Fibroblast of the aortic adventitia (primary cell): ENCODE measurements at places on chromosomes 3 and 15. TPM values are rescaled to one million over a fixed set of nuclear protein-coding genes. Genes with fewer than 3 reads are reported as not detected.

DNA sequence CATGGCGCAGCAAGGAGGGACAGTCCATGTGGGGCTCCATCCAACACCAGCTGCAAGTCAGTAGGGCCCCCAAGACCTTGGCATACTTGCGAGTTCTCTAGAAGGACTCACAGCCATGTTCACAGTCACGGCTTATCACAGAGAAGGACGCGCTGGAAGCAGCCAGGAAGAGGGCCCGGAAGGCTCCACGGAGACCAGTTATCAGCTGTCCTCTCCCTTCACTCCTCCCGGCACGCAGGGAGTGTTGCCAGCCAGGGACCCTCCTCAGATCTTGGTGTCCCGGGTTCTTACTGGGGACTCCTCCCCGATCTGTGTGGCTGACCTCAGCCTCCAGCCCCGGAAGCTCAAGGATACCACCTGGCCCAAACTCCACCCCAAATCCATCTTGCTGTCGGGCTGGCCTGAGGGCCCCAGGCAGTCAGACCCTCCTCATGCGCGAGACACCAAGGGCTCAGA lies 68.0 kb downstream of the SLTM start:
- peak; percentile 17 for DNase-seq

GRCh38 chr3:100912571-100912970 lies 80.7 kb downstream of the ABI3BP start:
- DNase-seq, result no peak

- DNase-seq, result peak; percentile 97
Observed at GRCh38 chr15:85618956-85619491, 175.7 kb downstream of the KLHL25 start.

DNA sequence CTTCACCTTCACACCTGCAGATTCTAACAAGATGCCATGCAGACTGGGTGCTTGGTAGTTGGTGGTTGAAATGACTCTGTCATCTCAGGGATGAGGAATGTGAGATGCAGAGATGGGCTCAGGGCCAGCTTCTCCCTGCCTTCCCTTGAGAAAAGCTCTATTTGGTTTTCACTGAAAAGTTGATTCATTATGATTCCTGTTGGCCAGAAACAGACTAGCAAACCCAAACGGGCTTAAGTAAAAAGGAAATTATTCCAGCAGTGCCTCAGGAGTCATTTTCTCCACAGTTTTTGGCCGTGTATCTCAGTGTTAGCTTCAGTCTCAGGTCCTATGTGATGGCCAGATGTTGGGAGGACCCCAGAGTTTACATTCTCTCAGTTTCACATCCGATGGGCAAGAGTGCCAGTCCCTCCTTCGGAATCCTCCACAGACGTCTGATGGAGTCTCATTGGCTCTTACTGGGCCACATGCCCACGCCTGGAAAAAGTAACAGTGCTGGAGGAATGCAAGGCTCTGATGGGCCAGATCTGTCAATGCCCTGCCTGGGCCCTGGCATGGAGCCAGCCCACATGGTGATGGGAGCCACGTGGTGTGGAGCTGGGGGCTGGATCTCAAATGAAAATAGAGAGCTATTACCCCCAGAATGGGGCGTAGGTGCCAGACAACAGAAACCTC lies 22.3 kb upstream of the SACM1L start:
- peak; percentile 76 for DNase-seq

GRCh38 chr15:60594071-60594470 lies 115.1 kb upstream of the ICE2 start:
- no peak for DNase-seq

GRCh38 chr3:169746924-169747323 lies 17.9 kb downstream of the TERC start:
- DNase-seq, result no peak

DNA sequence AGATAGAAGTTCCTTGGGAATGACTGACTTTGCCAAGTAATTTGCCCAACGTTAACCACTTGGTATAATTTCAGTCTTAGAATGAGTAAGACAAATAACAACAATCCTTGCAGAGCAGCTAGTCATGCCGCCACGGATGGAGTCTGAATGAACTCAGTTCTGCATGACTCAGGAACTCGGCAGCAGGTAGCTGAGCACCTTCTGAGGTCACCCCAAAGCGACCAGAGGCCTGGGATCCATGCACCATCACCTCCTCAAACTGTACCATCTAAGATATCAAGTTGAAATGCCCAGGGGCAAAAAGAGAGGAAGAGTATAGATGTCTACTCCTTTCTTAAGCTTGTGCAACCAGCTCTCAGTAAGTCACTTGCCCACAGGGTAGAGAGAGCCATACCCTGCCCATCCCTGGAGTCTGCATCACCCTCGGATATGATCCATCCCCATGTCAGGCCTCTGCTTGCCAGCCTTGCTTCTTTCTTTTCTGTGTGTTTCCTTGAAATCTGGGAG lies 8.5 kb upstream of the CDCP1 start:
- DNase-seq, result no peak

GRCh38 chr3:170865209-170866094 lies 4.5 kb downstream of the RPL22L1 start:
- DNase-seq, result no peak

DNA sequence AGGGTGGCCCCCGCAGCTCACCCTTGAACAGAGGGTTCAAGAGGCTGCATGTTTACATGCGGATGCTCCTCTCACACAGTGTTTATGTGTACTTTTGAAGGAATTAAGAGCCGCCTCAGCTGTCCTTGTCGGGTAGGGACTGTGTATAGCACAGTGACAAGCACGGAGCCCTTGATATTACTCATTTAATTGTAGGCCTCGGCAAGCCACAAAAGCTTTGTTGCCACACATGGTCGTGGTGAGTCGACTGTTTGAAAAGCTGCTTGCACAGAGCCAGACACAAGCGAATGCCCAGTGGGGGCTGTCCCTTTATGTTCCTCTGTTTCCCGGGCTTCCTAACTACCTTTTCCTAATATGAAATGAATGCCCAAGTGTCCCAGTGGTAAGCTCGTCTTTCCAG lies 4.5 kb downstream of the ESYT3 start:
- DNase-seq, result no peak

GRCh38 chr3:164351131-164351530 lies 727.2 kb downstream of the SI start:
- no peak for DNase-seq

DNA sequence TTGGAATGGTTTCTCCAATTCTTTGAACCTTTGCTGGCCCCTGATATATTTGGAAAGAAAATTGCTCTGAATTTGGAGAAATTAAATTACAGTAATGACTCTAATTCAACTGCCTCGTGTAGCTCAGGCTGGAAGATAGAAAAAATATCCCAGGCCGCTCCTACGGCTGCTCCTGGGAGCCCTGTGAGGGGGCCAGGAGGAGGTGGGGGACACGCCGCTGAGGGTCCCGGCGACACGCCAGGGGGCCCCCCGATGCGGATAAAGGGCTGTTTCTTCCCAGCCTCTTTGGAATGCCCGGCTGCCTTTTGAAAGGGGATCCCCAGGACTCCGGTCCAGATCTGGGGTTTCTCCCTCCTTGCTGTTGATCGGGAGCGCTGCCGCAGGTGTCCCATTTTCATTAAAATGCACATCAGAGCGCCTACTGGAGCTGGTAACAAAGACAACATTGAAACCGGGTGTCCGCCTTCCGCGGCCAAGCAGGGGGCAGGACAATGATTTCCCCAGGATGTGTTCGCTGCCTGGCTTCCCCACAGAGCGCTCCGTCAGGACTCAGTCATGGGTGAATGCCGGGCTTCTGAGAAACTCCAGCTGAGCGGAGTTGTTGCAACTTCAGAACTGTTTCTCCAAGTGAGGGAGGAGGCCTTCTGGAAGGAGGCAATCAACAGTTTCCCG lies 200.1 kb upstream of the KBTBD8 start:
- DNase-seq, result peak; percentile 61

DNA sequence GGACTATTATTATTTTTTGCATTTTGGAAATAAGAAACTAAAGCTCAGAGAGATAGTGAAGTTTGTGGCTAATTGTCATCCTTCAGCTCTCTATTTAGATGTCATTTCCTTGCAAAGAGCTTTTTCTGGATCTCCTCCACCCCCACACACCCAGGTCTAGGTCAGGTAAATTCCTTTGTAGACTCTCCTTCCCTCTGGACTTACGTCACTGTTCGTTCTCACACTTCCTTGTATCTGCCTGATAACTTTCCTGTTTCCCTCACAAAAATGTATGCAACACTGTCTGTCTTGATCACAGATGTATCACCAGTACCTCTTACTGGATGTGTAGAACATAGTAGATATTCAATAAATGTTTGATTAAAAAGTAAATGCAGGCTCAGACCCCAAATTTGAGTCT lies 6.1 kb upstream of the MB21D2 start:
- DNase-seq, result no peak

DNA sequence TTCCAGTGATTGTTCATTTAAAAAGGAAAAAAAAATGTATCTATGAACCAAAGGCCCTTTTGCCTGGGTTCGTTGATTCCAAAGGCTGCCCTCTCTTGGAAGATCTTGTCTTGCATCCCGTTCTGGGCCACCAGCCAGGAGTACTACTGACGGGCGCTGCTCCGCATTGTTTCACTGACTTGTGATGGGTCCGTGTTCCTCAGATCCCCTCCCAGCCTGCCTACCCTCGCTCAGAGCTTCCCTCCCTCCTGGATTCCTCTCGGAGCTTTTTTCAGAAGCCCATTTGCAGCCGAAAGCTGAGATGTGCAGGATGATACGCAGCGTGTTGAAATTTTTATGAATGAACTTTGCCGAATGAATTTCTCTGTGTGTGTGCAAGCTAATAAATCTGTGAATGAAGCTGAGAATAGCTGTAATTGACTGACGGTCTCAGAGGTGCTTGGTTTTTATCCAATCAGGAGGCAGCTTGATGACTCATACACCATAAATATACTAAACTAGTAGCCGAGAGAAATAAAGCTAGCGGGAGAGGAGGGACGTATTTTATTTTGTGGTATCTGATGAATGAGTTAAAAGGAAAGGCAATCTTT lies at the start of gene SHC4:
TSS of gene SHC4 (minus strand) at position 396 of the 590 bp plus-strand sequence. CDS start 904 bp downstream, outside the sequence.
- DNase-seq, result peak; percentile 88

DNA sequence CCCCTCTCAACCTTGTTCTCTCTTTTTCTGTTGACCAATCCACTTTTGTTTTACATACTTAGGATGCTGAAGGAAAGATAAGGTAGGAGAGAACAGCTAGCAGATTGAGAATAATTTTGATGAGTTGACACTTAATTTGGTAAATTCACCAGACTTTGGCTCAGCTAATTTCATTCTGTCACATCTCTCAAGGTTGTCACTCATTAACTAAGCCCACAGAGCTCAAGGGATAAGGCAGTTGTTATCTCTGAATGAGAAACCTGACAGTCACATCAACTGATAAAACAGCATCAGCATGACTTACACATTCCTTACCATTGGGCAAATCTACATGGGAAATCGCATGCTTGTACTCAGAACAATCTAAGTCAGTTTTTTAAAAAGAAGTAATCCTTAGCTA lies 591.4 kb downstream of the NLGN1 start:
- DNase-seq, result peak; percentile 13

DNA sequence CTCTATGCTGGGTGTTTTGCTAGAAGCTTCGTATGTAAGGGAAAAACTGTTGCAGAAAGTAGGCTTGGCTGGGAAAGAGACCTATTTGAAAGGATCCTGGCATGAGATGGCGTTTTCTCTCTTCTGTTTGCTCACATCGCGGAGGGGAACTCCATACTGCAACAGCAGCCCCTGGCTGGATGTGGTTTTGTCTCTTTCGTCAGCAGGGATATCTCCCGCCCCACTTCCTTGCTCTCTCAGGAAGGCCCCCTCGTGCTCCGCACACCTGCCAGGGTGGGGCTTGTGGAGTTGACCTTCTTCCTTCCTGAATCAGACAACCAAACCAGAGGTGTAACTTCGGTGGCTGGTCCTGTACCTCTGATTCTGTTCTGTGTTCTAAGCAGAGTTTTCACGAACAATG lies 26.4 kb upstream of the MYZAP start:
- DNase-seq, result no peak

DNA sequence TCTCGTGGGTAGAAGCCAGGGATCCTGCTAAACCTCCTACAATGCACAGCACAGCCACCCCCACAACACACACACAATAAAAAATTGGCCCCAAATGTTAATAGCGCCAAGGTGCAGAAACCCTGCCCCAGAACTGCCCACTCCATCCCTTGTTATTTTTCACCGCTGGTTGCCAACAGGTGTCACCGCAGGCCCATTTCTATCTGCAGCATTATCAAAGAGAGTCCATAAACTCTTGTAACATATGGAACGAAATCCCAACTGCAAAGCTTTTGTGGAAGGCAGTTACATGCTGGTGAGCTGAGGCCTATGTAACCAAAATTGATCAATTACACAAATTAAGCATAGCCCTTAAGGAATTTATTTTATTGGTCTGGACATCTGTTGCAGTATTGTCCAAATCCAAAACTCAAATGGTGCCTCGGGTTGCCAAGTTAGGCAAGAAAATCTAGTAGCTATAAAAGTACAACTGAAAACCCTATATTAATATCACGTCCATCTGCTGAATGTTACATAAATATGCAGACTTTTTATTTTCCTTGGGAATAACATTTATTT lies 66.2 kb downstream of the SAMMSON start:
- DNase-seq, result no peak

DNA sequence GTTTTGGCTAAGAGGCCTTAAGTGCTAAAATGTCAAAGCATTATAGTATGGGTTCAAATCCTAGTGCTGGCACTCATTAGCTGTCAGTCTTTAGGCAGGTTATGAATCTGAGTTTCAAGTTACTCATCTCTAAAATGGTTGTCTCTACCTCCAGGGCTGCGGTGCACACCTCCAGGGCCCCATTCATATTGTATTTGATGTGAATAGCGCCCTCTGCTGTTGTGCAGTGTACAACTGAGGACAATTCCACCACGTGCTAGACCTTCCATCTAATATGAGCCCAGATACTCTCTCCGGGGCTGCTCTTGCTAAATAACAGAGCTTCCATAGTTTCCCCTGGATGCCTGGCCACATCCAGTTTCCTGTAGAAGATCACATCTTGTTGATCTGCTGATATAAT lies 54.3 kb downstream of the OXNAD1 start:
- DNase-seq, result no peak

DNA sequence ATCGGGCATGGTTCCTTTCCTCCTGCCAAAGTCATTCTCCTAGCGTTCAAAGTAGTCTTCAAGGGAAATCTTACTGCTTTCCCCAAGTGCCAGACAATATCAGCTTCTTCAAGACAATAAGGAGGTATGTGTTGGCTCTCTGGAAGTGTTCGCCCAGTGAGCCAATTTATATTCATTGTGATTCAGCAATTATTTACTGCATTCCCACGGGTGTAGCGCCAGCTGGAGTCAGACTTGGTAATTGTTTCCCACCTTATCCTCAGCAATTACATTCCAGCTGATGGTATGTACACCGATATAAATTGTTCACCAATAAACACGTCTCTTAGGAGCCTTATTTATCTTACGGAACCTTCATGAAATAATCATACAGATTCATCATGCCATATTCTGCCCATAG lies 103.6 kb upstream of the CTNNB1 start:
- no peak for DNase-seq

DNA sequence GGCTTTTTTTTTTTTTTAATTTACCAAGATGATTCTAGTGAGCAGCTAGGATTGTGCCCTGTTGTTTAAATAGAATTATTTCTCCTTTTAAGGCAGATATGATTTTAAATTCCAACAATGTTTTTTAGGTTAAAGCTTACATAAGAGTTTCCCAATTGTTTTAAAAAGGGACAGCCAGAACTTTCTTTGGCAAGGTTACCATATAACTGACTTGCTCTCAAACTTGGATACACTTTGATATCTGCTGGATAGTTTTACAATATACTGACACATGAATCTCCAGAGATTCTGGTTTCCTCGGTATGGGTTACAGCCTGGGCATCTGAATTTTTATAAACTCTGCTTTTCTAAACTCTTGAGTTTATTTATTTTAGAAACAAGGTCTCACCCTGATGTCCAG lies 134.3 kb upstream of the GADL1 start:
- peak; percentile 41 for DNase-seq

DCP1A gene
- total RNA-seq, result 13.1 and 16.4 TPM in 2 replicates

TGM5 gene
- not detected in 2 replicates for total RNA-seq

CHRNA5 gene
- 1.1 and 1.6 TPM in 2 replicates for total RNA-seq

DUOXA2 gene
- not detected in 2 replicates for total RNA-seq

SLC28A2 gene
- not detected in 2 replicates for total RNA-seq

TRA2B gene
- 96.7 and 157 TPM in 2 replicates for total RNA-seq

NKTR gene
- total RNA-seq, result 91.8 and 101 TPM in 2 replicates
